ENCODE measurements at places on chromosomes 1 and 21. TPM values are rescaled to one million over a fixed set of nuclear protein-coding genes. Genes with fewer than 3 reads are reported as not detected.

The NFIA gene
- total RNA-seq, result 21.1 TPM

The PCP4L1 gene
- not detected for total RNA-seq

The PDZK1IP1 gene
- not detected for total RNA-seq

The HES3 gene
- not detected for total RNA-seq

The STMN1 gene
- 1,028 TPM for total RNA-seq

The OLFML2B gene
- 39.7 TPM for total RNA-seq

The CHRNB2 gene
- total RNA-seq, result 0.08 TPM

The PTPN22 gene
- total RNA-seq, result 1.4 TPM

The MR1 gene
- 0.24 TPM for total RNA-seq

The RIIAD1 gene
- total RNA-seq, result not detected

The LDLRAP1 gene
- total RNA-seq, result 22.8 TPM

The ADGRL2 gene
- total RNA-seq, result 90.3 TPM

The DISC1 gene
- total RNA-seq, result 4.1 TPM

The CDKN2C gene
- total RNA-seq, result 66.6 TPM

The XCL2 gene
- not detected for total RNA-seq

The IRF2BP2 gene
- total RNA-seq, result 41.1 TPM

The CR1 gene
- 0.16 TPM for total RNA-seq

The B3GALT2 gene
- total RNA-seq, result 0.81 TPM

The BPNT1 gene
- total RNA-seq, result 48.3 TPM

The SEMA6C gene
- 11.2 TPM for total RNA-seq

The GLMN gene
- total RNA-seq, result 27.0 TPM

The DPYD gene
- total RNA-seq, result 8.1 TPM

The FCRL4 gene
- not detected for total RNA-seq

The OLFML3 gene
- total RNA-seq, result 104 TPM

The TRIM46 gene
- total RNA-seq, result 0.79 TPM

The SPOCD1 gene
- total RNA-seq, result 0.05 TPM

The TRIM17 gene
- not detected for total RNA-seq

The FMO5 gene
- not detected for total RNA-seq

All from SJCRH30 (cell line).